Fibroblast of the conjunctiva (primary cell): ENCODE measurements at places on chromosomes 7 and 10.

DNA sequence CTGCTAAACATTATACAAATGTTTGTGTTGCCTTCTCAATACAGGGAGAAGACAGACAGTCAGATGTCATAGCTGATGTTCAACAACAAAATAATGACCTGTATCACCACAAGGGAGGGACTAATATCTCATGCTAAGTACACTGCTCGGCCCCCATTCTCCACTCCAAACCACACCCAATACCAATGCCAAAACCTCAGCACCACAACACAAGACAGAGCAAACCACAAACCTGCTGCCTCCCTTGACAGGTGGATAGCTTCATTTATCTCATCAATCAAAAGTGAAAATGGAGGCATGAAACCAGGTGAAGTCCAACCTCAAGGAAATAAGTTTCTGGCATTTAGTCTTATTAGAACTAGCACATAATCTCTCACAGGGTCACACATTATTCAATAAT lies 109.5 kb downstream of the PARD3 start:
- DNase-seq: no peak

DNA sequence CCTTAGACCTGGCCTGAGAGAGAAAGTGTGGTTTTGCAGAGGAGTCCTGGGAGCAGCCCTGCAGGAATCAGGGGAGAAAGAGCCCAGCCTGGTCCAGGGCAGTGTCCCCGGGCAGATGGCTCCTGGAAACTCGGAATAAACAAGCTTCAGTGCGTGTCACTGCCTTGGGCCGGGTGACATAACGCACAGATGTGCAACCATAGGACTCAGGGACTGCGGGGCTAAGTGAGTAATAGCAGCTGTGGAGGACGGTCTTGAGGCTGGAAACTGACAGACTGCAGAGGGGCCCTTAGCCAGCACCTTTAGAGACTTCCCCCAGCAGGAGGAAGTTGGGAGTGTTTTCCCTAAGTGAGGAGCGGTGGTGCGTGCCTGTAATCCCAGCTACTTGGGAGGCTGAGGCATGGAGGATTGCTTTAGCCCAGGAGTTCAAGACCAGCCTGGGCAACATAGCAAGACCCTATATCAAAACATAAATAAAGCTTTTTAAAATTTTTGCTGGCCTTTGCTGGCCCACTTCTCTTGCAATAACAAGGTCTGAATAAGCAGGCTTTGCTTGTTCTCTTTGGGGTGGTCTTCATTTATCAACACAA lies 5.3 kb upstream of the CLIP2 start:
- DNase-seq: no peak

- DNase-seq: no peak
Measured at GRCh38 chr7:724298-724697, 2.2 kb upstream of the DNAAF5 start.

- DNase-seq: no peak
Measured at GRCh38 chr10:124735491-124736286, 8.5 kb downstream of the FAM53B start.

GRCh38 chr10:51743146-51743545 lies 43.8 kb upstream of the CSTF2T start:
- DNase-seq: no peak

- no peak for DNase-seq
Measured at GRCh38 chr7:114932991-114933390, 11.1 kb downstream of the MDFIC start.

- DNase-seq: no peak
Measured at GRCh38 chr7:134400859-134401258, 58.0 kb downstream of the AKR1B1 start.
